CD4-positive, alpha-beta T cell treated with Interleukin-6 for 4 hours (primary cell): ENCODE measurements at places on chromosomes 1 and 21.

DNA sequence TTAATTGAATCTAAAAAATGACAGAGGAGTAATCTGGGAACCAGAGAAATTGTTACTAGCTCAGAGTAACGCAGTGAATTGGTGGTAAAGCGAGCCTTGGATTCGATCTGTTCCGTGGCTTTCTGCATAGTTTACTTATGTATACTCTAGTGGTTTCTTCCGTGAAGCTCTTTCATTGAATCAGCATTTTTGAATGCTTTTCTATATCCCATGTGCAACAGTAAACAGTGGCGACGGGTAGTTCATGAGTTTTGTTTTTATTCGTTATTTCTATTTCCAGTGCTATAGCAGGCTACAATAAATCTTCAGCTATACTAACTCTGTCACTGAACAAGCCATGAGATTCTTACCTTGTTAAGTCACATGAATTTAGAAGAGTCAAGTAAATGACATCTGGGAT is 14.5 kb upstream of the MAP3K7CL start:
- DNase-seq: no peak

GRCh38 chr1:7592120-7592798 is 178.8 kb upstream of the VAMP3 start:
- DNase-seq: no peak

- no peak for DNase-seq
Observed at GRCh38 chr1:79375352-79375751, 368.8 kb upstream of the ADGRL4 start.

DNA sequence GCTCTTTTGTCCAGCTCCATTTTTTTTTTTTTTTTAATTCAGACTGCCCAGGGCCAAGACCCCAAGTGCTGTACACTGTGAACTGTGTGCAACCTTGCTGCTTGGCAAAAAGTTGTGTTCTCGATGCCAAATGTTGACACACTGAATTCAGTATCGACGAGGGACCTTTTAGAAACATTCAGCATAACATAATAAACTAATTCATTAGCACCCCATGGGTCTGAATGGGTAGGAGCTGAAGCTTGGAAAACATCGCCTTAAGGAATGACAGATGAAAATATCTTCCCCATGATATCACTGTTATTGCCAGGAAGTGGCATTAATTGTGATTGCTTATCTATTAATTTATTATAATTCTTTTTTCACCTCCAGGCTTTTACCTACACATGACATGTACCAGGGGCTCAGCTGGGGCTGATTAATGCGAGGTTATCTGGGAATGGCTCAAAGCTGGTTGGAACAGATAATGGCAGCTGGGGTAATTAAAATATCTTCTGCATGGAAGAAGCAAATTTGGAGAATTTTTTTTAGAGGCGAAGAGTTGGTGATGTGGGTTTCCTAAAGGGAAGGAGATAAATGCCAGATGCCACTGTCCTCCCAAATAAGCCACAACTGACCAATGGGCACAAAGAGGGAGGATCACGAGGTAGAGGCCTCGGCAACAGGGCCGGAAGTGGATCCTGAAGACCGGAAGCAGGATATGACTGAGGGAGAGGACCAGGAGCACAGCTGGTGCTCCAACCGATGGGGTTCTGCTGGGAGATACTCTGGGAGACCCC is 169.3 kb downstream of the GRIK3 start:
- DNase-seq: no peak

DNA sequence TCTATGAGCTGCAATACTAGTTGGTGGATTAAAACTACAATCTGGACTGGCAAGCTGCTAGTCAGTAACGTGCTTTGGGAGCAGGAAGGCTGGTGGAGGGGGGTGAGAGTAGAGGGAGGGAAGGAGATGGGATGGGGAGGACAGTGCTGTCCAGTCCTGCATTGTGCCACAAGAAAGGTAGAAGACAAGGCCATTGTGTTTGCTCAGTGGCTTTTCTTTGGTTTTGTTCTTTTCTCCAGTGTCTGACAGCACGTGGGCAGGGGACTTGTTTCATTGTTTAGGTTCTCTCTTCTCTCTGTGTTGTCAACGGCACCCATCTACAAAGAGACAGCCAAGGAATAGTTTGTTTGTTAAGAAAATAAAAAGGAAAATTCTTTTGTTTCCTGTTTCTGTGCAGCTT is 362.8 kb upstream of the PLXNA2 start:
- DNase-seq: no peak

DNA sequence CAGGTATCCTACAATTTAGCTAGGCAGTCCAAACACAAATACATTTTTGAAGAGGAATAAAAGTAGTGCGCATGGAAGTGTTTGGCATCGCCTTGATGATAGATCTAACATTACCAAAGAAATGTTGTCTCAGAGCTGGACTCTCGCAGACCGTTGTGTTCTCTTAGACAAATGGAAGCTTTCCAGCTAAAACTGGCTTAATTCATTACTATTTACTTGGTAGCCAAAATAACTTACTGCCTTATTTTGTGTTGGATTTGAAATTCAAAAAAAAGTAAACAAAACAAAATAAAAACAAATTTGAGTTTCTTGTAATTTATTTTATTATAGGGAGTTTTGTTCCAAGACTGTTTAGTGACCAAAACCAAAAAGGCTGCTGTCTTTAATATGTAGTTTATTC is 51.6 kb downstream of the PDE4B start:
- DNase-seq: no peak

DNA sequence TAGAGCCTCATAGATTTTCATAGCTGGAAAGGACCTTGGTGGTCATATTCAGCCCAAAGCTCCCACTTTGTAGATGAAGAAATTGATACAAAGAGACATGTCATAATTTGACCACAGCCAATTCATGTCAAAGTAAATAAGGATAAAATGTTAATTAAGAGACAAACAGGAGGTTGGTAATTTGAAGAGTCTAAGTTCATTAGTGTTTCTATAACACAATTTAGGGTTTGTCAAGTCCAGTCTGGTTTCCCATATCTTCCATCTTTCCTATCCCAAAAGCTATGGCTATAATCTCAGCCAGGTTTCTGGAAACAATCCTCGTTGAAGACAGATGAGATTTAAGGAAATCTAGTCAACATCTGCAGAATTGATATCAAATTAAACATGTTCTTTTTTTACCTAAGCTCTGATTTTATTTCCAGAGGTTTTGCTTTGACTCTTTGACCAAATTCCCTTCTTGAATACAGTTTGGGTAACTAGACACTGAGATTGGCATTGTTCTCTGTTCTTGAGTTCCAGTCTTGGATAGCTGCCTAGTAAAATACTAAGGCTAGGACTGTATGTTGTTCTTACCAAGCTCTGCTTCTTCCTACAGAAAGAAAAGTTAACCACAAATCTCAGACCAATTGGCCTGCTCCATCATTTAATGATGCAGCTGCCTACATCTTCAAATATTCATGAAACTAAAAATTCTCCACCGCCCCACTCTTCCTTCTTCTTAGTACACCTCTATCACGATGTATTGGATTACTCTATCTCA is 62.0 kb downstream of the SLC44A5 start:
- no peak for DNase-seq

DNA sequence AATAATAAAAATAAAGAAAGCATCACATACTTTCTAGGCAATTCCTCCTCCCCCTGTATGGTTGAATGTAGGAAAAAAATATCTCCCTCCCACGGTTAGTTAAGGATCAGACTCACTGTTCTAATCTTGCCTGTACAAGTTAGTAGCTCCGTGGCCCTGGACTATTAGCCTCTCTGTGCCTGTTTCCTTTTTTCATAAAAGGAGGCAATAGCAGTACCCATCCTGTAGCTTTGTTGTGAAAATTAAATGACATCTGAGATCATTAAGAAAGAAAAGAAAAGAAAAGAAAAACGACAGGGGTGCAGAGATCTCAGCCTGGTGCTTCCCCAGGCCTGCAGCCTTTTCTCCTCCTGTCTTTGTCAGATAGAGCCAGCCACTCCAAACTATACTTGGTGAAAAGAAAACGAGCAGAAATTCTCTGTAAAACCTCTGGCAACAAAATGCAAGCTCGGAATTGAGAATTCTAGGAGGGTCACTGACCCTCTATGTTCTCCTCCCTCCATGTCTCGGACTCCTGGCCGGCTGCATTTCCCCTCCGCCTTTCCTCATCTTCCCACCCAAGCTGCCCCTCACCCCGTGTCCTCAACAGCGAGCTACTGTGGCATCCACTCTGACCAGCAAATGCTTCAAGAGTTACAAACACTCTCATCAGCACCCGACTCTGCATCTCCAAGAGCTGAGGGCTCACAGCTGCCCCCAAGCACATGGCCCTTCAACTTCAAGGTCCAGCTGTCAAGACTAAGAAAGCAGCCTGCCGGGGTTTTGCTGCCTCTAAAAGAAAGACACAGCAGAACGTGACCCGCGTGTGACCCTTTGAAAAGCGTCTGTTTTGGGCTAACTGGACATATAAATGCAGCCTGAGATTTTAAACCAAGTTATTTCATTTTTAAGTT is 13.6 kb downstream of the RIPK4 start:
- no peak for DNase-seq

GRCh38 chr1:246492611-246493245 is 14.4 kb downstream of the SMYD3 start:
- peak; percentile 42 for DNase-seq
